ENCODE measurements at places on chromosomes 11 and 22.

DNA sequence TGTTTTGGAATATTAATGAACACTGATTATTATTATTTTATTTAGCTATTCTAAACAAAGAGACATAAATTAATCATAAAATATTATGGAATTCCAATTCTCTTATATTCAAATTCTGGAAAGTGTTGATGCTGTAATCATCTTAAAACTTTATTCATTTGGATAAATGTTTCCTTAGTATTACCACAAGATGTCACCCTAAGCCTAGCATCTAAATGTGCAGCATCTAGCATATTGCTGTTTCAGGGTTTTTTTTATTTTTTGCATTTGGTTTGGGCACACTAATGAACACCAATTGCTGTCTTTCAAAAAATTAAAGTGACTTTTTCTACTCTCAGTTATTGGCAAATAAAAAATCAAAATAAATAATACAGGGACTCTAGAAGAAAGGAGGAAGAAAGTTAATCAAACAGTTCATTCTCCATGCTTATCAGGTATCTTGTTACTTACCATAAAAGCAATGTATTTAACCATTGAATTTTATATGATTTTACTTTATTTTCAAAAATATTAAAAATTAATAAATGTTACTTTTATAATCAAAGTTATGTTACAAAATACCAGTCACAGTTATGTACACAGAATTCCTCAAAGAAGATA is 31.8 kb downstream of the DLG2 start:
- peak; percentile 48 for DNase-seq

DNA sequence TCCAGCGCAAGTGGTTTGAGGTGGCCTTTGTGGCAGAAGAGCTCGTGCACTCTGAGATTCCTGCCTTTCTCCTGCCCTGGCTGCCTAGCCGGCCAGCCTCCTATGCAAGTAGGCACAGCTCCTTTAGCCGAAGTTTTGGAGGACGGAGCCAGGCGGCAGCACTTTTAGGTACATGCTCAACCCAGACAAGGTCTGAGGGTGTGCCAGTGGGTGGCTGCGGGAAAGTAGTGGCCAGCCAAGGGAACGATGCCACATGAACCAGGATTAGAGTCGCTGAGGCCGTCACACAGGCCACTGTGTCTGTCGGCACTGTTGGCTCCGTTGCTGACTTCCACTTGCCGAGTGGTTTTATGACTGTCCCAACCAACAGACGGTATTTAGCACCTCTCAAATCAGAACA is 64.8 kb upstream of the YWHAH start:
- no peak for DNase-seq

GRCh38 chr11:62464655-62465054 is 45.8 kb downstream of the SCGB1A1 start:
- DNase-seq, result no peak

GRCh38 chr11:128509621-128510389 is 77.6 kb downstream of the ETS1 start:
- DNase-seq, result no peak

GRCh38 chr11:100719809-100720221 is 32.7 kb downstream of the ARHGAP42 start:
- DNase-seq, result no peak

DNA sequence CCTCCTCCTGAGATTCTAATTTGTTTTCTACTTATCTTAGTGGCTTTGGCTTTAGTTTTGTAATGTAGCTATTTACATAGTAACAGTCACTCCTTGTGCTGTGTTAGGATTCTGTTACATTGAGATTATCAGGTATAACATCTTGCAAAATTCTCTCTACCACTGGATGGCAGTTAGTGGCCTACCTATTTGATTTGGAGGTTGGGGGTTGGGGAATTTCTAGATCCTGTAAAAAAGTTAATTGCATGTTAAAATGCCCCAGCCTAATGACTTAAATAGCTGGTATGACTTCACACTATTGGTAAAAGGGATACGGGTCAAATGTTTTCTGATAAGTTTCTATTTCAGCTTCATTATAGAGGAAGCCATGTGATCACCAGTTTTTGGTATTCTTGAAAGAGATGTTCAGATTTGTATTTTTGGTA is 2.8 kb downstream of the GRK3 start:
- no peak for DNase-seq

- DNase-seq, result no peak
Observed at GRCh38 chr11:99505316-99505715, 484.6 kb downstream of the CNTN5 start.

GRCh38 chr11:100709233-100709957 is 22.3 kb downstream of the ARHGAP42 start:
- no peak for DNase-seq

DNA sequence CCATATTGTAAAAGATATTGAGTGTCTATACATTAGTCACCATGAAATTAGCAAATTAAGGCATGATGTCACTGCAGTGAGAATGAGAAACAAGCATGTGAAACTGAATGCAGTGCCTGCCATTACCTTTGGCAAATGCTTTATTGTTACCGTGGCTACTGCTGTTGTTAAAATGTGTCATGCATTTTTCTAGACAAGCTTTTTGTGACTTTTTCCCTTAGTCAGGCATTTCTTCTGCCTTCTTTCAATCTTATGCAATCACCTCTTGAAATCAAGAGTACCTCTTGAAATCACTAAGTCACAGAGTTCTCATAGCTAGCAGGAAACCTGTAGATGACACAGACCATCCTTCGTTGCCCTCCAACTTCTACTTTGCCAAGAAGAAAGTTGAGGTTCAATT is 461.7 kb upstream of the TENM4 start:
- no peak for DNase-seq

- no peak for DNase-seq
Observed at GRCh38 chr22:50303848-50304527, 3.5 kb downstream of the PLXNB2 start.

GRCh38 chr11:68026391-68027105 is 3.9 kb upstream of the NDUFS8 start:
- no peak for DNase-seq

- no peak for DNase-seq
Observed at GRCh38 chr11:115279813-115280761, 224.1 kb downstream of the CADM1 start.

DNA sequence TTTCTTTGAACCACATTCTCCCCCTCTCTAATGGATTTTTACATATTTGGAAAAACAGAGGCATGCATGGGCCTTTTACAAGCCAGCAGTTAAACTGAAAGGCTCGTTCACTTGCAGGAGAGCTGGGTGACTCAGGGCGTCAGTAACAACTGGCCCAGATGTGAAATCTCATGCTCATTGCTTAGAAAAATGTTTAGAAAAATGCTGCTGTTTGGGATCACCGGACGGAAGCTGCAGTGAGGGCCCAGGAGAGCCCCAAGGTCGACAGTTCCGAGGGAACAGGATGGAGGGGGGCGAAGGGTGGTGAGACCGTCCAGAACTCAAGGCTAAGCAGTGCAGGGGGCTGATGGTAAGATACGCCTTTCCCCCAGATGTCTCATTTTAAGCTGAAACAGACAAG is 41.7 kb upstream of the SMTN start:
- DNase-seq, result no peak

- no peak for DNase-seq
Observed at GRCh38 chr11:91241226-91241625, 983.4 kb upstream of the FAT3 start.

GRCh38 chr11:1458340-1459218 is 28.0 kb downstream of the MOB2 start:
- no peak for DNase-seq

DNA sequence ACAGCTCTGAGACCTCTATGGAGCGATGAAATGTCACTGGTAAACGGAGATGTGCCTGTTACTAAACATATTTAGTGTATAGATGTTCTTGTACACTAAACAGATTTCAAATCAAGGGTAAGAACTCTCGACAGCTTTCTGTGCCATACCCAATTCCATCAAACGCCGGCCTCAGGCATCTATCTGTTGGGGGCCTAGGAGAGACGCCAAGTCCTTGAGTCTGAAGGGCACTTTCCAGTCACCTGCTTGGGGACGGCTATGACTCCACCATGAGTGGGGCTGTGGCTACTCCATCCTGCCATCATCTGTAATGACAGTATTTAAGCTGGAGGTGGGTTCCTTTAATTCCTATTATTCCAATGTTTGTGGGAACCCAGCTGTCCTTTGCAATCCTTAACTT is 87.8 kb downstream of the SHANK2 start:
- no peak for DNase-seq

DNA sequence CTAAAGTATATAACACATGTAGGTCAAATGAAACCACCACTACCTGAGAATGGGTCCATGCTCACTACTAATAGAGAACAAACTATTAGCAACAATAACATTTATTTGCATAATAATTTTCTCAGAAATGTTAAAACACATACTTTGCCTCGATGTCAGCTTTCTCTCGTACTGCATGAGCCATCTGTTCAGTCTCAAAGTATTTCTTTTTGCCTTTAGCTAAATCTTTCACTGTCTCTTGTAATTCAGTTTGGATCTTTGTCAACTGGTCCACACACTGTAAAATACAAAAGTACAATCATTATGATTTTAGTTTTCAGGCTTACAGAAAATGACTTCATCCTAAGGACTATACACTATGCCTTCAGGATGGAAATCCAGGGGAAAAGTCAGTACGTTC is 153.3 kb downstream of the FCHSD2 start:
- DNase-seq, result no peak

- no peak for DNase-seq
Observed at GRCh38 chr11:71562120-71562519, 3.2 kb upstream of the KRTAP5-10 start.

GRCh38 chr11:102157219-102157618 is 47.0 kb downstream of the YAP1 start:
- DNase-seq, result no peak

DNA sequence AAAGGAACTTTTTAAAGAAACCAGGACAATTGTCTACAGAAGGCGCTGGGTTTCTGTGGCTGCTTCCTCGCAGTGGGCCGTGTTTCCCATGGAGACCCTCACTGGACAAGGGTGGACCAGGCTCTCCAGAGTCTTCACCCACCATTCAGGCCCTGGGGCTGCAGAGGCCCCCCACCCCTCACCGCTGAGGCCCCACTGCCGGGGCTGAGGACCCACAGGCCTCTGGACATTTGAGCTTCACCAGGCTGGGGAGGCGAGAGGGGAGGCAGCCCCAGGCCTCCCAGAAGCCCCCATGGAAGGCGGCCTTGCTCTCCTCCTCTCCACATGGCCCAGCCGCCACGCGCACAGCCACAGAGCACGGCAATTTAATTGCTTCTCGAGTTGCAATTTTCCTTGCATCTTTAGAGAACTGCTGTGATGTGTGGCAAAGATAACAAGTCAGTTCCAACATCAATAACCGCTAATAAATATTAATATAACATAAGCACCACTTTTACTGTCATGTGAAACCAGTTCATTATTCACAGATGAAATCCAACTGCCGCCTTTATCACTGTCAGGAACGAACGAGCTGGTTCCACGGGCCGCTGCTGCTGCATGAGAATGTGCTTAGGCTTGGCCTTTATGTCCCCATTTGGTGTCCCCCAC is 81.0 kb downstream of the PHF21B start:
- DNase-seq, result no peak

GRCh38 chr11:6925007-6925577 is 1.1 kb upstream of the ZNF215 start:
- no peak for DNase-seq

DNA sequence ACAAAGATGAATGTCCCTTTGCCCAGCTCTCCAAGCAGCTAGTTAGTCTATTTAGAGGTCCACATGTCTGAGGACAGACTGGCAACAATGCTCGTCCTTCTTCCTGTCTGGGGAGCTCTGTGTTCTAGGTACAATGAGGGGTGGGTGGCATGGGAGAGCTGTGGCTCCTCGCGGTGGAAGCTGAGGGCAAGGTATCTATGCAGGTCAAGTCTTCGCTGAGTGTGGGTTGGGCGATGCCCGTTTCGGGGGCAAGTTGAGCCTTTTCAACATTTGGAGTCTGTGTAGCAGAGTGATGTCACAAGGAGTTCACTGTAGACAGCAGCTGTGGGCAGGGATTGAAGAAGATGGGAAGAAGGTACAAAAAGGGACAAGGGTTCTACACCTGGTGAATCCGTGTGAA is 163.2 kb downstream of the FEZ1 start:
- no peak for DNase-seq

DNA sequence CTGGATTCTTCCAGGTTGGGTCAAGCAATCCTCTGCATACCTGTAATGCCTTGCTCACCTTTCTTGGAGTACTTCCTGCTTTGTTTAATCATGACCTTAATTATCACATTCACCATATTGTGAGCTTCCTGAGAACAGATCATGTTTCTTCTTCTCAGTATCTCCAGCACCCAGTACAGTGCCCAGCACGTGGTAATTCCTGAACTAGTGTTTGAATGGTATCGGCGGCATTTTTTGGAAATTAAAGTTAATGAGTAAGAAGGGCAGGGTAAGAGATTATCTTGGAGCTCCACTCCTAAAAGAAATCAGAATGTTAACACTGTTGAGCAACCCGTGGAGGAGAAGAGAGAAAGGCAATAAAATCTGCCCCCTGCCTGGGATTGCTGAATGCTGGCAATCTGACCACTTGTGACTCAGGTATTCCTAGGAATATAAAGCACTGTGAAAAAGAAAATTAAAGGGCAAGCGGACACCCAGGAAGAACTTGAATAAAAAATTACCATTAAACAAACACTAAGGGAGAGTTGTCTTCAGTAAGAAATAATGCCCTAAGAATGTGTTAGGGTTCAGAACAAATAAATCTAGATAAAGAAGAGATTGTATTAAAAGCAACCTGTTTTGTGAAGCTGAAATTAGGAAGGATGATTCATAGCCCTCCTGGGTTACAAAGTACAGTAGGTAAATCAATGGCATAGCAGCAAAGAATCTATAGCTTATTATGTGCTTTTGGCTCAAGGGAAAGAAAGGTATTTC is 92.9 kb downstream of the PDHX start:
- no peak for DNase-seq

DNA sequence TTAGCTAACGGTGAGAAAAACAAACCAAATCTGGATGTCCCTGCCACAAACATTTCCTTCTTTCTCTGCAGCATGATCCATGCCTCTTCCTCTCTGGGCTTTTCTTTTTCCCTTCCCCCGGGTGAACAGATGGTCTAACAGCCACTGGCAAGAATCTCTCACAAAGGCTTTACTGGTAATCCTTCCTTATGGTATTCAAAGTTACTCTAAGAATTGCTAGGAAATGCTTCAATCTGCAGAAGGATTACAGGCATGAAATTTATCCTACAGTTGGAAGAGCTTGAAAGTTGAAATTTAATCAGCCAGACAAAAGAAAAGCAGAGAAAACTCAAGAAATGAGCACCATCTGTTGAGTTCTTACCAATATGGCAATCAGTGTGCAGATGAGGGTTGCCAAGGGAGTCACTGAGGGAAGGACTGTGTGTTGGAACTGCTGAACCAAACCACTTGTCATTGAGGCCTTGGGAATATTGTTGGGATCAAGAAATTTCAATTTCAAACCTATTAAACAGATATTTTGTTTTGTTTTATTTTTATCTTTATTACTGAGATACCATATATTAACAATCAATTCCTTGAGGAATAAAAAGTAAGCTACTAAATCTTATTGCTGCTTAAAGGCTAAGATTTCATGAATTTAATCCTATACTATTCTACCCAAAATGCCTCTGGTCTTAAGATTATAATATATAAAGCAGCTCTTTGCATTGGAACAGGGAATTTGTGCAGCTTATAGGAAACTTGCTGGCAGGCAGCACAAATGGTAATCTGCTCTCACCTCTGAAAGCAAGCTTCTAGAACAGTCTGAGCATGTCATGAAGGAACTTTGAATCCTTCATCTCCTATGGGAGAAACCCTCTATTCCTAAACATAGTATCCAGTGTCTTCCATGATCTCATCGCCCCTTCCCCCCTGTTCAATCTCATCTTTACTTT is 29.7 kb upstream of the NDUFC2 start:
- no peak for DNase-seq
